ENCODE measurements at places on chromosomes 6 and 20.
A peak's percentile ranks its signal among the peaks of the same experiment; 100 is the strongest.

- DNase-seq = no peak
Observed at GRCh38 chr20:31713312-31714273, 9.1 kb downstream of the BCL2L1 start.

DNA sequence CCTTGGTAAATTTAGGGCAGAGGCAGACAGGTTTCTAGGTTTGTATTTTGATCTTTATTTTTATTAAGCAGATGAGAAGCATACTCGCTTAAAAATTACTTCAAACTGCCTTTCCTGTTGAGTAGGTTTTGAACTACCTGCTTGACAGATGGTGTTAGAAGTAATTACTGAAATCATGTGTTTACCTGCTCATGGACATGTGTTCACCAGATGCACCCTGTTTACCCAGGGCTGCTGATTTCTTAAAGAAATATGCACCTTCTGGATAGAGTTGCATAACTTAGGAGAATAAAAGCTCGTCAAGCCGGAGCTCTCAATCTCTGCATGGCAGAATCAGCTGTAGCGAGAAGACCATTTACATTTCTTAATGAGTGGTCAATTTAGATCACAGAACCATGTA lies 165.1 kb downstream of the CDKAL1 start:
- no peak for DNase-seq

DNA sequence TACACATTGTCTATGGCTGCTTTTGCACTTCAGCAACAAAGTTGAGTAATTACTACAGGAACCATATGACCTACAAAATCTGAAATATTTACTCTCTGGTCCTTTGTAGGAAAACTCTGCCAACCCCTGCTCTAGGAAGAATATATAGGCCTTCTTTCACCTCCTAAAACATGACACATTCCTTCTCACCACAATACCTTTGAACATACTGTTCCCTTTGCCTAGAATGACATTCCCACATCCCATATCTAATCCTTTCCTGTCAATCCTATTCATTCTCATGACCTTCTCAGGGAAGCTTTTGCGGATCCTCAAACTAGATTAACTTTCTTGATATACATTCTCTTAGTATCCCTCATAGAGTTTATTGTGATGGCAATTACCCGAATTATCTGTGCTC lies 18.0 kb upstream of the NCOA6 start:
- no peak for DNase-seq

GRCh38 chr20:57470212-57470522 lies 54.8 kb downstream of the CTCFL start:
- no peak for DNase-seq

- DNase-seq = no peak
Observed at GRCh38 chr6:159989492-159990480, 20.9 kb downstream of the IGF2R start.

- no peak for DNase-seq
Observed at GRCh38 chr6:704046-704445, 11.1 kb upstream of the EXOC2 start.

DNA sequence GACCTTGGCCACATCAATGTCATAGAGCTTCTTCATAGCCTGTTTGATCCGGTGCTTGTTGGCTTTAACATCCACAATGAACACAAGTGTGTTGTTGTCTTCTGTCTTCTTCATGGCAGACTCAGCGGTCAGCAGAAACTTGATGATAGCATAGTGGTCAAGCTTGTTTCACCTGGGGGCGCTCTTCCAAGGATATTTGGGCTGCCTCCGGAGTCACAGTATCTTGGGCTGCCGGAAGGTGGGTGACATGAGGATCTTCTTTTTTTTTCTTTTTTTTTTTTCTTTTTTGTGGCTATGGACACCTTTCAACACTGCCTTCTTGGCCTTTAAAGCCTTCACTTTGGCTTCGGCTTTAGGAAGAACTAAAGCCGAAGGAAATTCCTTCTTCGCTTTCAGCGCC lies 244.6 kb downstream of the GJA1 start:
- DNase-seq = no peak

- DNase-seq = peak; percentile 53
Observed at GRCh38 chr6:107668743-107669474, 155.2 kb downstream of the SCML4 start.

- DNase-seq = no peak
Observed at GRCh38 chr20:11270566-11270965, 596.8 kb upstream of the JAG1 start.

- DNase-seq = no peak
Observed at GRCh38 chr6:122734529-122735395, 44.8 kb upstream of the FABP7 start.

DNA sequence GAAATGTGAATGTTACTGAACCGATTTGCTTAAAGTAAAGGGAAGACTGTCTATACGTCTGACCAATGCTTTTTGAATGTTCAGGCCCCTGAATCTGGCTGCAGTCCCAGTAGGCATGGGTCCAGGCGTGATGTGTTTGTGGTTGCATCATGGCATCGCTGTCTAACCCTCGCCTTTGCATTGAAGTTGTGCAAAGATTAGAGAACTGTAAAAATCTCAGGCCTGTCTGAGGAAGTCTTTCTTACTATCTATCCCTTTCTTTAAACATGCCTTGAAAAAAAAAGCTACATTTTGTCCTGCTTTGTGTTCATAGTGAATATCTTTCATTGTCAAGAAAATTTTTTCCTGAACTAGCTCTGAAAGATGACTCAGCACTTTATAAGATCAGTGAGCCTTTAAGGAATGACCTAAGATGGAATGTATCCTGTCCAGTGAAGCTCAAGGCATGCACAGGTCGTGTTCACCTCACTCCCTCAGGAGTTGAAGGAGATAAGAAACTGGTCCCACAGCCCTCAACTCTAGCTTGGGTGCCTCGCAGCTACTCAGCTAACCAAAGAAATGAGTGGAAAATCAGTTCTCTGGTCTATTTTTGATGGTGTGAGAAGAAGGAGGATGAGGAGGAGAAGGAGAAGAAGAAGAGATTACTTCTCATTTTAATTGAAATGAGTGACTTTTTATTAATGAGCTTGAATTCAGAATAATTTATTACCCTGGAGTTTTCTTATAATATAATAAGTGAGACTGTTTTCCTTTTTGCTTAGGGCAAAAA lies 48.6 kb downstream of the TPD52L1 start:
- DNase-seq = no peak

DNA sequence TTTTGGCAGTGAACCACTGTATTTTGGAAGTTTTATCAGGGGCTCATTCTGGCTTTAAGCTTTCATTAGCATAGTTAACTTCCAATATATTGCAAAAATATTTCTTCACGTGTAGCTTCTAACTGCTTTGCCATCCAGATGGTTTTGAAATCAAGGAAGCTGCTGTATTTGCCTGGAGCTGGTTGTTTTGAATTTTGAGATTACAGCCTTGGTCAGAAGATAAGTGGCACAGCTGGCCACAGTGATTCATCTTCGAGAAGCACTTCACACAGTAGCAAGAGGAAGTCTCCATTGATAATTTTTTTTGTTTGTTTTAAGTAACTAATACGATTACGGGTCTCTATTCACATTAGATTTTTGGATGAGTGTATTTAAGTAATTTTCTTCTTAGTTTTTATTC lies 3.8 kb downstream of the APCDD1L start:
- DNase-seq = no peak

GRCh38 chr6:144757299-144757698 lies 472.2 kb downstream of the UTRN start:
- no peak for DNase-seq

- no peak for DNase-seq
Observed at GRCh38 chr6:27882624-27883023, 29.6 kb downstream of the OR2B2 start.

- DNase-seq = no peak
Observed at GRCh38 chr6:19002976-19003560, 615.9 kb downstream of the RNF144B start.

GRCh38 chr6:17914651-17915050 lies 72.8 kb downstream of the KIF13A start:
- DNase-seq = no peak

DNA sequence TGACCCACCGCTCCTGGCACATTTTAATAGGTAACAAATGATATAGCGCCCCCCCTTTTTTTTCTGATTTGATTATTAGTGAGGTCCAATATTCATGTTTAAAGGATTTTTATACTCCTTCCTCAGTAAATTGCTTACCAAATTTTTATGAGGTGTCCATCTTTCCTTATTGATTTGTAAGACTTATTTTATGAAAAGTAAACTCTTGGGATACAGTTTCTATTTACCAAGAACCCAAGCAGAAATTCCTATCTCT lies 25.1 kb downstream of the TRIM27 start:
- DNase-seq = no peak

GRCh38 chr6:115783402-115784061 lies 277.2 kb downstream of the FRK start:
- no peak for DNase-seq

DNA sequence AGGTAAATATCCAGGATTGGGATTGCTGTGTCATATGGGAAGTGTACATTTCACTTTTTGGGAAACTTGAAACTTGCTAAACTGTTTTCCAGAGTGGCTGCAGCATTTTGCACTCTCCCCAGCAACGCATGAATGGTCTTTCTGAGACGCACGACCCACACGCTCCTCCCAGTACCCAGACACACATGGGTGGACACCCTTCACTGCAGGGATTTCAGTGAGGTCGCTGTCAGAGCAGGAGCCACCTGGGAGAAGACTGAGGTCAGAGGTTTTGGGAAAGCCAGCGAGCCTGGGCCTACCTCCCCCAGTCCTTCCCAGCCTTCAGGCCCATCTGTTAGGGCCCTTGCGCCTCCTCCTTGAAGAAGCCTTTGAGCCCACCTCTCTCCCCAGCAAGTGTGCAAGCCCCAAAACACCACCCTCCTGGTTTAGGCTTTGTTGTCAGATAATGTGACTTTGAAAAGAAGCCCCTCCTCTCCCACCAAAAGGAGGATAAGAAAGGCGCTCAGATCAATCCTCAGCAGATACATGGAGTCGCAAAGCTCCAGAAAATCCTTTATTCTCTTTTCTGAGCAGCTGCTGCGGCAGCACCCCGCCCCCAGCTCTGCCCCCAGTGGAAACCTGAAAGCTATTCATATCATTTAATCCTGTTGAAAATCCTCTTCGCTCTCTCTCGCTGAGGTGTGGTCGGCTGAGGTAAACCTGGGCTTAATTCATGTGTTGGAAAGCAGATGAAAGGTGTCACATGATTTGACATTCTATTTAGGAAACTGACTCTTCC lies 12.7 kb upstream of the JAG1 start:
- DNase-seq = no peak

DNA sequence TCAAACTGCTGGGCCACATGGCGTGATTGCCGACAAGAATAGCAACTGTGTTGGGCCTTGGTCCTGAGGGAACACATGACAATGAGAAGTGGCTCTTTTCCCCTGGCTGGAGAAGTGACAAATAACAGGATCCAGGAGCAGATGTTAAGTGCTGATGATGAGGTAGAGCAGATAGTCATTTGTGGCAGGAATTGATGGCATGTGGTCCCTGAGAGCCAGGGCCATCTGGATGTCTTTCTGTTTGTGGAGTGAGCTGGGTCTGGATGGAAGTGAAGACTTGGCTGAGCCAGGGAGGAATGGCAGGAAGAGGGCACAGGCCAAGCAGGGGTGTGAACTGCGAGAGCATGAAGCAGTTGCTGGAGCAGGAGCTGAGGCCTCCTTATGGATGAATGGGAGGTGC lies 67.8 kb downstream of the SCAND1 start:
- no peak for DNase-seq

DNA sequence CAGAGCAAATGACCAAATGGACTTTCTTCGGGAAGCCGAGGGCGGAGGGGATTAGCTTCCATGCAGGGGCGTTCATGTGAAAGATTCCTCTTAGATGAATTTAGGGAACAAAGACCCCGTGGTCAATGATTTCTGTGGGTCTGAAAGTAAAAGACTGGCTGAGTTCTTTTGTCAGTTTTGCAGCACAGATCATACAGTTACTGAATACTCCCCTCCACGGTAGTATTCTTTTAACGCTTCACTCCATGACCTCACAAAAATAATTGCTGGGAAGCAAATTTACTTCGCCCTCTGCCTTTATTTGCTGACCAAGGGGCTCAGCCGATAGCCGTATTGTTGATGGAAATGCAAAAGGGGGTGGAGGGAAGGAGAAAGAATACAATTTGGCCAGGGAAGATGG lies 86.0 kb upstream of the SALL4 start:
- no peak for DNase-seq

GRCh38 chr6:35954333-35954732 lies 33.4 kb upstream of the SRPK1 start:
- no peak for DNase-seq

DNA sequence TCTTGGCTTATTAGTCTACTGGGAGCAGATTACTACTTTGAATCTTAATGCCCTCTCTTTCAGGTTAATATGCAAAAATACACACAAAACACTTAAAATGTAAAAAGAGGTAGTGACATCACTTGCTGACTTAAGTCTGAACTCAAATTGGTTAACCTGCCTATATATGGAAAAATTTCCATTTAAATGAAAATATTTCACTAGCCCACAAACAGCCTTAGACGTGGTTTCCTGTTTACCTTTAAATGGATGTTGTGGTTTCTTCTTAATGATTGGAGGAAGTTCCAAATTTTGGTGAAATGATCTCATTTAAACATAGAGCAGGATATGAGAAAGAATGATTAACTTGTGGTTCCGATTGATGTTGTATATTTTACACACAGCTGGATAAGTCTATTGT lies 553.7 kb downstream of the CD109 start:
- no peak for DNase-seq

DNA sequence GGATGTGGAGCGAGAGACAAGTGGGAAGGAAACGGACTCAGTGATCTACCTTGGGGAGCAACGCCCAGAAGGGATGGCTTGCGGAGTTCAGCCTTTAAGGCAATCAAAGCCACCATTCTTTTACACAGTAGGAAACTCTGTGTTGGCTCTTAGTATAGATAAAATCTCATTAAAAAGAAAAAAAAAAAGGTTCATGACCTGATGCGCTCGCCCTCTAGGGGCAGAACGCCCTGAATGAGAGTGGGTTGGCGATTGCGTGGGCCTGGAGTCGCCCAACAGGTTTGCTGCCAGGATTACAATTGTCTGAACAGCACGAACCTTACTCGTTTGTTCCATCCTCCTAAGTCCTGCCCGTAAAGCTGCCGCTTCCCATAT lies 1.2 kb downstream of the TPD52L1 start:
- DNase-seq = no peak

- DNase-seq = no peak
Observed at GRCh38 chr20:35680452-35681183, 15.9 kb upstream of the CPNE1 start.

GRCh38 chr6:106257195-106257594 lies 68.4 kb downstream of the ATG5 start:
- DNase-seq = no peak

GRCh38 chr6:109186012-109186411 lies 90.7 kb downstream of the CEP57L1 start:
- DNase-seq = no peak

GRCh38 chr6:122122202-122122601 lies 277.2 kb upstream of the HSF2 start:
- no peak for DNase-seq

DNA sequence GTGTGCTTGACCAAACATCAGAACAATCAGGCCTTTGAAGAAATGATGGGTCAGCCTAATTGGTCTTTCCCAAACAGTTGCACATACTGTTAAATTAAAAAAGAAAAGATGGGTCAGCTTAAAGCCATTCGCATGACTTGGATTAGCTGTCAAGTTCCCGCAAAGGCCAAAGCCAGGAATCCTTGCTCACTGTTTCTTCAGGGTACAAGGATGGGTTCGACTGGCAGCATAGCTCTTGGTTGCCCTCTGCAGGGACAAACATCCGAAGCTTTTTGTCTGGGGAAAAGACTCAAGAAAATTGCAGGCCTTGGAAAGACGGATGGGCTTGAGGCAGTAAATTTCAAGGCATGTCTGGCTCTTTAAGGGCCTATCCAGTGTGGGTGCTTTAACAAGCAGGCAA lies 168.0 kb downstream of the HDGFL1 start:
- no peak for DNase-seq

- no peak for DNase-seq
Observed at GRCh38 chr6:1312203-1312472, 240 bp downstream of the FOXQ1 start.

Data from GM12864 (cell line).